Activated T-helper 2 cell treated with anti-CD3 and anti-CD28 coated beads, Interferon-gamma antibody, Interleukin-2, Interleukin-4, amounts not matched to agents 10 μg/mL and 5 μg/mL and 100 μg/mL, durations not matched to agents 14 hours and 24 hours and 36 hours (primary cell): ENCODE measurements at places on chromosomes 3 and 15. TPM values are rescaled to one million over a fixed set of nuclear protein-coding genes. Genes with fewer than 3 reads are reported as not detected.

Gene ADAMTS7
- total RNA-seq = 6.9 and 7.2 TPM in 2 replicates

Gene IL17RE
- total RNA-seq = 0.78 and 1.0 TPM in 2 replicates

Gene SUCNR1
- not detected in 2 replicates for total RNA-seq

Gene ITIH1
- total RNA-seq = not detected in 2 replicates

Gene ZNF770
- 40.7 and 41.0 TPM in 2 replicates for total RNA-seq

Gene CHRNA5
- total RNA-seq = 6.5 and 7.7 TPM in 2 replicates

Gene C3orf85
- total RNA-seq = not detected in 2 replicates

Gene SNTN
- not detected in 2 replicates for total RNA-seq

Gene CCR1
- total RNA-seq = 0.41 and 0.51 TPM in 2 replicates

Gene MYZAP
- not detected in 2 replicates for total RNA-seq

- H3K4me1 ChIP-seq = no peaks in the 10 kb centered on the region
- H3K36me3 ChIP-seq = peaks cover 83% of the 10 kb centered on the region
These were observed 10.8 kb upstream of the C3orf20 start for GRCh38 chr3:14664170-14664569.

GRCh38 chr3:114441386-114441785, 147.6 kb downstream of the TIGIT start:
- no peaks in the 10 kb centered on the region for H3K36me3 ChIP-seq
- H3K4me1 ChIP-seq = peaks cover 1% of the 10 kb centered on the region
- no peak for DNase-seq
- H3K27me3 ChIP-seq = peaks cover 3% of the 10 kb centered on the region
- H3K4me3 ChIP-seq = no peak overlapping the region

DNA sequence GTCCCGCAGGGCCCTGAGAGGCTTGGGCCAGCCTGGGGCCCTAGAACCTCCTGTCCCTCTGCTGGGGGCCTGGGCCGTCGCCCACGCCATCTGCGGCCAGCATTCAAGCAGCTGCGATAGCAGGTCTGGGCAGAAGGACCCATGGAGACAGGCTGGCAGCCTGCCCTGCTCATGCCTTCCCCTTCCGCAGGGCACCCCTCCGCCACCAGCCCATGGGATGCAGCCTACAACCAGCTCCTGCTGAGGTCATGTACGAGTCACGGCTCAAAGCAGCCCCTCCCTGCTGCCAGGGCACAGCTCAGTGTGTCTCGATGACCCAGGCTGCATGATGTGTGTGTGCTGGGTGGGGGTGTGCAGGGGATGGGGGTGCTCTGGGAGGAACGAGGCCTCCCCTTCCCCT, 27.8 kb downstream of the DUSP7 start:
- no peaks in the 10 kb centered on the region for H3K4me1 ChIP-seq
- H3K36me3 ChIP-seq = no peaks in the 10 kb centered on the region
- no peak for DNase-seq

DNA sequence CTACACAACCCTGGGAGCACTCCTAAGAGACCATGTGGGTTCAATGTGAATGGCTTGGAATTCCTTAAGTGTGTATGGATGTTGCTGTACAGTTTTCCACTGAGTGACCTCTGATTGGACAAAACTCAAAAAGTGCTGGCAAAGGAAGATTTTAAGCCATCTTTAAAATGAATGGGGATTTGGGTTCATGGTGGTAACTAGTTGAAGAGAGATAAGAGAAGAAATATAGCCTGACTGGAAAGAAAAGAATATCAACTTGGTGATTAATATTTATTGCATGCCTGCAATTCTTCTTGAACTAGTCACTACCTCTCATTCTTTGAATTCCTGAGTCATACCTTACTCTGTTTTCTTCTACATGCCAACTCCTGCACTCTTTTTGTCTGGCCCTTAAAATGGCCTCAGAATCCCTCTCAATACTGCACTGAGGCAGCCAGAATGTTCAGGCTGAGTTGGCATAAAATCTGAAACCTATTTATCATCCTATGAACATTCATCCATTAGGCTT, 124.7 kb downstream of the RPL22L1 start:
- peaks cover 32% of the 10 kb centered on the region for H3K27me3 ChIP-seq
- H3K36me3 ChIP-seq = no peaks in the 10 kb centered on the region
- no peak overlapping the region for H3K27ac ChIP-seq
- H3K4me1 ChIP-seq = no peaks in the 10 kb centered on the region
- no peak for DNase-seq
- H3K4me3 ChIP-seq = no peak overlapping the region

GRCh38 chr15:83913034-83913632, 259.2 kb downstream of the ADAMTSL3 start:
- H3K36me3 ChIP-seq = peaks cover 3% of the 10 kb centered on the region
- no peak overlapping the region for H3K4me3 ChIP-seq
- DNase-seq = no peak
- H3K27me3 ChIP-seq = peaks cover 5% of the 10 kb centered on the region

- H3K36me3 ChIP-seq = peaks cover 48% of the 10 kb centered on the region
- no peak for DNase-seq
- peak overlapping the region; percentile 9 for H3K27ac ChIP-seq
- H3K4me1 ChIP-seq = peaks cover 55% of the 10 kb centered on the region
- H3K4me3 ChIP-seq = no peak overlapping the region
These were observed 8.6 kb downstream of the CEP152 start for GRCh38 chr15:48802257-48802656.

- H3K4me1 ChIP-seq = no peaks in the 10 kb centered on the region
- no peak overlapping the region for H3K27ac ChIP-seq
- DNase-seq = no peak
- no peaks in the 10 kb centered on the region for H3K27me3 ChIP-seq
- peaks cover 19% of the 10 kb centered on the region for H3K36me3 ChIP-seq
- no peak overlapping the region for H3K4me3 ChIP-seq
These were observed 46.1 kb downstream of the EFCAB12 start for GRCh38 chr3:129382366-129382765.

DNA sequence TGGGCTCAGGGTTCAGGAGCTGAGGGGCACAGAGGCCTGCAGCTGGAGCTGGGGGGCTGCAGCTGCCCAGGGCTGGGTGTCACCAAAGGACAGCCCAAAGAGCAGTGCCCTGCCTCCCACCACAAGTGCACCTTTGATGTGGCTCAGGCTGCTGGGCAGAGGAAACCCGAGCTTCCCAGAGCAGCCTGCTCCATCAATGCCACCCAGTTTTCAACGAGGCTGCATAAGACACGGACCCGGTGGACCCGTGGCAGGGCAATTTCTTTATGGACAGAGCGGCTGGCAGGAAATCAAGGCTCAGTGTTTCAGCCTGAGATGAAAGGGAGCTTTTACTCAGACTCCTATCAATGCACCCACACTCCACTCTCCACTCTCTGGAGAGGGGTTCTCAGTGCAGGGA, 18.7 kb downstream of the SEMA5B start:
- H3K4me3 ChIP-seq = no peak overlapping the region
- H3K27ac ChIP-seq = no peak overlapping the region
- no peaks in the 10 kb centered on the region for H3K36me3 ChIP-seq
- no peaks in the 10 kb centered on the region for H3K4me1 ChIP-seq

GRCh38 chr15:85622221-85622831, 172.4 kb downstream of the KLHL25 start:
- H3K27me3 ChIP-seq = no peaks in the 10 kb centered on the region
- H3K4me3 ChIP-seq = peak overlapping the region; percentile 43
- peaks cover 37% of the 10 kb centered on the region for H3K36me3 ChIP-seq
- H3K27ac ChIP-seq = peak overlapping the region; percentile 10

DNA sequence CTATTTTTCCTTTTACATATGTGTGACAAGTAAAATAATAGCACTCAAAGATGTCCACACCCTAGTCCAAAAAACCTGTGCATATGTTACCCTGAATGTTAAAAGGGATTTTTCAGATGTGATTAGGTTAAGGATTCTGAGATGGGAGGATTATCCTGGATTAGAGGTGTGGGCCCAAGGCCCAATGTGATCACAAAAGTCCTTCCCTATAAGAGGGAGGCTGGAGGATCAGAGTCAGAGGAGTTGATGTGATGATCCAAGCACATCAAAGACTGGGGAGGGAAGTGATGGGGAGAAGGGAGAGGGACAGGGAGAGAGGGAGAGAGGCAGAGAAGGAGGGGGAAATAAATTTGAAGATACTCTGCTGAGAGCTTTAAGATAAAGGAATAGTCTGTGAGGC, 512.6 kb downstream of the PLOD2 start:
- no peak overlapping the region for H3K4me3 ChIP-seq
- DNase-seq = no peak
- no peaks in the 10 kb centered on the region for H3K4me1 ChIP-seq

- no peaks in the 10 kb centered on the region for H3K4me1 ChIP-seq
- H3K27me3 ChIP-seq = no peaks in the 10 kb centered on the region
- H3K27ac ChIP-seq = no peak overlapping the region
- no peak for DNase-seq
- H3K36me3 ChIP-seq = no peaks in the 10 kb centered on the region
These were observed 108.3 kb upstream of the GADL1 start for GRCh38 chr3:31002730-31003129.

GRCh38 chr15:23734862-23735261, 47.8 kb upstream of the NDN start:
- H3K4me3 ChIP-seq = no peak overlapping the region
- no peaks in the 10 kb centered on the region for H3K27me3 ChIP-seq
- no peak overlapping the region for H3K27ac ChIP-seq
- H3K36me3 ChIP-seq = no peaks in the 10 kb centered on the region

DNA sequence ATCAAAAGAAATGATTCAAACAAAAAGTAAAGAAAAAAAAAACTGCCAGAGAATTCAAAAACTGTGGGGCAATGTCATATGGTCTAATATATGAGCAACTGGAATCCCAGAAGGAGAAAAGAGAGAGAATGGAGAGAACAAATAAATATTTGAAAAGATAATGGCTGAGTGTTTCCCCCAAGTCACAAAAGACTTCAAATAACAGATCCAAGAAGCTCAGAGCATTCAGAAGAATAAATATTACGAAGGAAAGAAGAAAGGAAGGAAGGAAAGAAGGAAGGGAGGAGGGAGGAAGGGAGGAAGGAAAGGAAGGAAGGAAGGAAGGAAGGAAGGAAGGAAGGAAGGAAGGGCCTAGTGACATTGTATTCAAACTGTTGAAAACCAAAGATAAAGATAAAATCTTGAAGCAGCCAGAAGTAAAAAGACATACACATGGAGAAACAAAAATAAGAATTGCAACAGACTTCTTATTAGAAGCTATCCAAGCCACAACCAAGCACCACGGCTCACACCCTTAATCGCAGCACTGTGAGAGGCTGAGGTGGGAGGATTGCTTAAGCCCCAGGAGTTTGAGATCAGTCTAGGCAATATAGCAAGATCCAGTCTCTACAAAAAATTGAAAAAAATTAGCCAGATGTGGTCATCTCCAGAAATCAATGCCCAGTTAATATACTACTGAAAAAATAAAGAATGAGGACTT, 118.9 kb upstream of the IGSF10 start:
- H3K36me3 ChIP-seq = no peaks in the 10 kb centered on the region
- H3K27me3 ChIP-seq = no peaks in the 10 kb centered on the region
- H3K4me3 ChIP-seq = no peak overlapping the region
- no peaks in the 10 kb centered on the region for H3K4me1 ChIP-seq
- DNase-seq = no peak

DNA sequence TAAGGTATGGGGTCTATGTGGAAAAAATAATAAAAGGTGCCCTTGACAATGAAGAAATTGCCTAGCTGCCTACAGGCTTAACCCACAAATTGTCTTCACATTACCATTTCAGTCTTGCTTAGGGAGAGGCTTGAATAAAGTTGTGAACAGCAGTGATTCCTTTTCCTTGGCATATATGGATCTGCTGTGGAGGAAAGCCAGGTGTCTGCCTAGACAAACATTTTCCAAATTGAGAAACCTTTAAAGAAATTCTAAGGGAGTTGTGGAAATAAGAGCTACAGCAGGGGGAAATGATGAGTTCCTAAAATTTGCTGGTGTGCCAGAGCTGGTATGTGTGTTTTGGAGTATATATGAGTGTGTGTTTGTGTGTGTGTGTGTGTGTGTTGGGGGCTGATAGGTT, 452.1 kb downstream of the NTRK3 start:
- H3K4me3 ChIP-seq = no peak overlapping the region
- no peak for DNase-seq
- H3K36me3 ChIP-seq = no peaks in the 10 kb centered on the region
- no peaks in the 10 kb centered on the region for H3K4me1 ChIP-seq

DNA sequence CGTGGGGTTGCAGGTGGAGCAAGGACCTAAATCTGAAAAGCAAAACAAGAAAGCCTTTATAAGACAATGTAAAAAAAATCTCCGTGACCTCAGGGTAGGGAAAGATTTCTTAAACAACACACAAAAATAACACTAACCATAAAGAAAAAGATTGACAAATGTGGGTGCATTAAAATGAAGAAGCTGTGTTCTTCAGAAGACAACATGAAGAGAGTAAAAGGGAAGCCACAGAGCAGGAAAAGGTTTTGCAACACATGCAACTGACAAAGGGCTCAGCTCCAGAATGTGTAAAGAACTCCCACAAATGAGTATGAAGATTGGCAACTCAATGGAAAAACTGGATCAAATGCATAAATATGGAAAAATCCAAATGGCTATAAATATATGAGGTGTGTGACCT, 74.2 kb downstream of the MAGEF1 start:
- no peak overlapping the region for H3K4me3 ChIP-seq
- H3K36me3 ChIP-seq = no peaks in the 10 kb centered on the region
- no peak for DNase-seq
- peaks cover 9% of the 10 kb centered on the region for H3K27me3 ChIP-seq
- peaks cover 9% of the 10 kb centered on the region for H3K4me1 ChIP-seq

GRCh38 chr3:38949994-38950393, 101.8 kb downstream of the SCN11A start:
- peaks cover 4% of the 10 kb centered on the region for H3K27me3 ChIP-seq
- H3K36me3 ChIP-seq = no peaks in the 10 kb centered on the region
- no peak overlapping the region for H3K4me3 ChIP-seq
- H3K27ac ChIP-seq = no peak overlapping the region
- no peak for DNase-seq

- H3K27me3 ChIP-seq = peaks cover 77% of the 10 kb centered on the region
- H3K4me1 ChIP-seq = peaks cover 28% of the 10 kb centered on the region
- H3K36me3 ChIP-seq = no peaks in the 10 kb centered on the region
- H3K4me3 ChIP-seq = peak overlapping the region; percentile 38
These were observed 245.0 kb upstream of the TOPAZ1 start for GRCh38 chr3:43996379-43997301.

DNA sequence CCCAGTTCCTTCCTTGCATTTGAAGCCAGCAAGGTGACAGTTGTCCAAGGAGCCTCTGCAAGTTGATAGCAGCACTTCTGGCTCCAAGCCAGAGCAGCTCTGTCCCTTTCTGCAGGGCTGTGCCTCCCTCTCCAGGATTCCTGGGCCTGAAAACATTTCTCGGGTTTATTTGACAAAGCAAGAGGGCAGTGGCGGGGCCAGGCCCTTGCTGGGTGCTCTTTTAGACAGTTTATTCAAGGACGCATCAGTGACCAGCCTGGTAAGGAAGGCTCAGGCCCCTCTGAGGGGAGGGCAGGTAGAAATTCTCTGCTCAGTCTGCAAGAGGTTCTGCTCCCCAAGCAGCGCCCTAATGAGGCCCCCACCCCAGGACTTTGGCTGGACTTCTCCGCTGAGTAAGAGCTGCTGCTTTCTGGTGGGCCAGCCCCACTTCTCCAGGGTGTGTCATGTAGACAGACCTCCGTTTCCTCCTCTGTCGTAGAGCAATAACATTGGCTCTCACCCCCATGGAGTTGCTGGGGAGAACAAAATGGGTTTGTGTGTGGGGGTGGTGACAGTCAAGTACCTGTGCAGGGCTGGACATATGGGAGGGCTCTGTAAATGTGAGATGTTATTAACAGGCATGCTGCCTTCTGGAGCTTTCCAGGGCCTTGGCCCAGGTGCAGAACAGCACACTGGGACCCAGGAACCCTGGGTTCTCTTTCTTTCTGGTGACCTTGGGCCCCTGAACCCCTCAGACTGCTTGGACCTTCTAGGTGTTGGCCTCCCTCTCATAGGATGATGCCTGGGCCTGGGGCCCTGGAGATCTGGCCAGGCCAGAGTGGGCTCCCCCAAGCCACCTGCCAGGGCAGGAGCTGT, 146.2 kb upstream of the TLE3 start:
- no peak overlapping the region for H3K27ac ChIP-seq
- peaks cover 25% of the 10 kb centered on the region for H3K4me1 ChIP-seq
- H3K36me3 ChIP-seq = no peaks in the 10 kb centered on the region
- DNase-seq = no peak
- H3K27me3 ChIP-seq = peaks cover 24% of the 10 kb centered on the region
